ENCODE measurements at places on chromosomes 16 and 17.

DNA sequence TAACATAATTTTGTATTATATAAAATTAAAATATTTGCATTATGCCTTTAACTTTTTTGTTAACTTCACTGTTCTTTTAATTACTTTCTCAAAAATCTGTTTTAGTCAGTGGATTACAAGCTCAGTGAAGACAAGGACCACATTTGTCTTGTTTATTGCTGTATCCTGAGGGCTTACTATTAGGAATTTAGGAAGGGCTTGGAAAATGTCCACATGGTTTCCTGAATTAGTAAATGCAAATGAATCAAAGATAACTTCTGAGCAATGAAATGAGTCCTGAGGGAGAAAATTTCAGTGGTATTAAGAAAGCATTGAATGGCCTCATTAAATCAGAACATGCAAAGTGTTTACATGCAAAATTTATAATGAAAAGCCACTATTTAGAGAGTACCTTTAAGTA lies 1293.2 kb upstream of the GOT2 start:
- DNase-seq, result no peak

DNA sequence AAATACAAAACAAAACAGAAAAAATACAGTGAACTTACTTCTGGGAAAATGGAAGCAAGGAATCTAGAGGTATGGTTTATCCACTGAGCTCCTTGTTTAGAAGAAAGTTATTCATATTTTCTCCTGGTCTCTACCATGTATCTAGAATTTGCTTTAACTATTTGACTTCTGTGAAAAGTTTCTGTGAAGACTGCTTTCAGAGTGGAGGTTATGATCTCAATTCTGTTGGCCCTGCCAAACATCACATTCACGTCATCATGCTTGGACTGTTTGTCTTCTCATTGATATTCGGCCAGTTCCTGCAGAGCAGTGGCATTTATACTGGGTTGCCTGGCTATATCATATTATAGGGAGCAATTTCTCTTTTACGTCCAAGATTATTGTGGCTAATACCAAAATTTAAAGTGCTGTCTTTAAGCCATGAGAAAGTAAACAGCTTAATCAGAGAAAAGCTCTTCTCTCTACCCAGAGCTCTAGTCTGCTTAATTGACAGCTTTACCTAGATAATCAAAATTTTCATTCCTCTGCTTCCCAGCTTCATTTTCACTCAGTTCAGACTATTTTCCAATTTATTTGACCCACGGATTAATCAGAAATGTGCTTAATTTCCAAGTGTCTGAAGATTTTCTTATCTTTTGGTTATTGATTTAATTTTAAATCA lies at the start of gene ABCA8:
Gene ABCA8 (minus strand): TSS at position 212 of the 661 bp plus-strand sequence. CDS start 13,358 bp downstream, outside the sequence.
- DNase-seq, result no peak

- DNase-seq, result no peak
These were observed 8.1 kb downstream of the CHMP6 start for GRCh38 chr17:80999536-81000333.

DNA sequence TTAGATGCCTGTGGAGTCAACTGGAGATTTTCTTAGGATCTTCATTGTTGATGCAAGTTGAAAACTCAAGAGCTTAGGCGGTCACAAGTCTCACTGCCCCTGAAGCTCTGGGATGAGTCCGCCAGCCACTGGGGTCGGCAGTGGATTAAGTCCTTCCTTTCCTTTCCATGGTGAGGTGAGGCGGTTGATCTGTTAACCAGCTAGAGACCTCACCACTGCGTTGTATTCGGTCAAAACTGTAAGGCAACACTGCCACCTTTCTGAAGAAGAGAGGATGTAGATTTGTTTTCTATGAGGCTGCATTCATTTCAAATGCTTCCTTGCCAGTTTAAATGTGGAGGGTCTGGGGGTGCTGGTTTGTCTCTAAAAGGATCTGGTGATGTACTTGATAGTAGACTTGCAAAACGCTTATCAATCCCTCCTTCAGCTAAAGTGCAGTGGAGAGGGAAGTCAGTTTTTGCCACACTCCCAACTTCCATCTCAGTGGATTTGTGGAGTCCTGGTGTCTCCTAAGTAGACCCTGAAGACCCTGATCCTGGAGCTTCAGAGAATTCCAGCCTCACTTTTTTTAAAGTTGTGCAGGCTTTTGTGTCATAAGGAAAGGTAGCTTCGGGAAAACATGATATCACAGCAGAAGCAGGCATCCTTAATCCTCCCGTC lies 1.7 kb downstream of the MYOCD start:
- DNase-seq, result no peak

DNA sequence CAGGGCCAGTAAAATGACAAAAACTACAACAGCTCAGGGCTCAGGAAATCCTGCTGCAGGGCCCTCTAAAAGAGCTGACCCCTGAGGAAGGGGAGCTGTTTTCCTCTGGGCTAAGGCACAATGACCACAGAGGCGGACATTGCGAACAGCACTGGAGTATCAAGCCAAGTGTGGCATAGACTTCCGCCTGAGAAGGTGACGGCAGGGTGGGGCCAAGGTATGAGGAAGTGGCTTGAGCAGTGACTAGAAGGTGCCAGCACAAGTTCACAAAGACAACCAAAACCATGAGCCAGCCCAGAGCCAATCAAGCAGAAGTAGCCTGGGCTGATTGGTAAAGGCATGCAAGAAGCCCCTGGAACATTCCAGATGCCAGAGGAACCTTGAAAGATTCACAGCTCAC lies 13.9 kb downstream of the ERN2 start:
- DNase-seq, result no peak

DNA sequence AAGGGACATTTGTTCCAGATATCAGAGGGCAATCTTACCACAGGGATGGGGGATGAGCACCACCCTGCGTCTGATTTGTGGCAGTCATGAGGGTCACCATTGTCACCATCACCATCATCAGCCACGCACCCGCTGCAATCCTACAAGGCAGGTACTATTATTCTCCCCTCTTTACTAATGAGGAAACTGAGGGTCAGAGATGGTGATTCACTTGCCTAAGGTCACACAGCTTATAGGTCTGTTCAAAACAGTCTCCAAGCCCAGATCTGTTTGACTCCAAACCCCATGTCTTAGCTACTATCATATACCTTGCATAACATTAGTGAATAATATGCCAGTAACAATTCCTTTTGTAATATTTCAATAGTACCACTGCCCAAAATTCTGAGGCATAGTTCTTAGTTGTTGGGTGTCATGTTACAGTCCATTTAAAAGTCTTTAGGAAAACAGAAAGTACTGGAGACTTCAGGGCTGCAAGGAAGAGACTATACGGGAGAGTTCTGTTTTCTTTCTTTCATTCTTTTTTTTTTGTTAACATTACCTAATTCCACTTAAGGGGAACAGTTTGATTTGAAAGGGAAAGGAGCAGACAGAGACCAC lies 166.4 kb downstream of the C16orf95 start:
- no peak for DNase-seq

DNA sequence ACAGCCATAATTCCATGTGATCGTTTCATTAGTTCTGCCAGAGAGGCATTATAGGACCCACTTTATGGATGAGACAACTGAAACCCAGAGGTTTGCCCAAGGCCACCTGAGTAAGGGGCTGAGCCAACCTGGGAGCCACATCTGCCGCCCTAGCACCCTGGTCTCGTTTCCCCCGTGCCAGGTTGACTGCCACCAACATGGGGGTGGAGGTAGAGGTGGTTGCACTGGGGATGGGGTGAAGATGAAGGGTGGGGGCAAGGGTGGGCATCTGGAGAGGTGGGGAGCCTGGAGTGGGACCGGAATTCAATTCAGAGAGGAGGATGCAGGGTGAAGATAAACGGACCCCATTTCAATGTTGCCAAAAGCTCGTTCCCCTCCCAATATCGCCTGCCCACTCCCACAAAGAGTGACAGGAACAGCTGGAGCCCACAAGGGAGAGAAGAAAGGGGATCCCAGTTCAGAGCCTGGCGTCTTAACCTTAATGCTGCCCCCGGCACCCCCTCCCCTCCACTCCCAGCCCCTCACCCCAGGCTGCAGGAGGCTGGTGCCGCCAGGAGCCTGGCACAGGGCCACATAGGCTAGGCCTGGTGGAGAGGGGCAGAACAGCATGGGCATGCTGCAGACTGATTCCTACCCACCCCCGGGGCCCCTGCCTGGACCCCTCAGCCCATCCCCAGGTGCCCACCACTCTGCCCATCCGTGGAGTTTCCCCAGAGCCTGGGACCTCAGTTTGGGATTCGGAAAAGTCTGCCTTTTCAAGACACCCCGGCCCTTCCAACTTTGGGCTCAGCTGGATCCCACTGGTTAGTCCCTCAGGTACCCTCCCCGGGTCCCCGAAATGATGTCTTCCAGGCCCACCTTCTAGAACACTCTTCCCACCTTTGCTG lies 29.6 kb downstream of the NGFR start:
- DNase-seq, result no peak

GRCh38 chr16:66365651-66366050 lies 840 bp upstream of the CDH5 start:
- DNase-seq, result no peak

- DNase-seq, result no peak
These were observed 776.7 kb downstream of the CDH11 start for GRCh38 chr16:64345142-64345541.

DNA sequence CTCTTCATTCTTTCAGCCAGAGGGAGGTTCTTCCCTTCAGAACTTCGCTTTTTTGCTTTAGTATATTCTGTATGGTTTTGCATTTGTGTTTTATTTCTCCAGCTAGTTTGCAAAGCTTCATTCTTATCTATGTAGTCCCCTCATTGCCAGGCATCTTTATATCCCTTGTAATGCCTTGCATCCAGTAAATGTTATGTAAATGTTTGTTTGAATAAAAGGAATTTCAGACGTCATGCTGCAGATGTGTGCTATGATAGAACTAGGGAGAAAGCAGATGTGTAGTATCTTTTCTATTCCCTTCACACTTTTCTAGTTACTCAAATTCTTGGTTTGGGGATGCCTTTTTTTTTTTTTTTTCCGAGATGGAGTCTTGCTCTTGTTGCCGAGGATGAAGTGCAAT lies 62.6 kb upstream of the RASL10B start:
- DNase-seq, result no peak

GRCh38 chr16:4403133-4403949 lies 13.1 kb downstream of the CORO7 start:
- DNase-seq, result no peak

DNA sequence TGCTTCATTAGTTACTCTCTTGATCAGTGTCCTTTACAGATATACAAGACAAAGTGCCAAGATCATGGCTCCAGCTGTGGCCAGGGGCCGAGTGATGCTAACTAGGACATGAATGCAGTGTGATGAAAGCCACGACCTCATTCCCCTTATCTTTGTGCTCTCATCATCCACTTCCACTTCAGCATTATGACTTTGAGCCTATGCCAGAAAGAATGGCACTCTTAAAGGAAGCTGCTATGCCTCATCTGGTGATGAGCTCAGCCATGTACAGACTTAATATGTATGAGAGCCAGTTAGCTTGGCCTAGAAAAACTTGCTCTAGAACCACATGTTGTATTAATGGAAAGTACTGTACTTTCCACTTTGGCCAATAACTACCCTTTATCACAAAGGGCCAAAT lies 179.1 kb downstream of the TOX3 start:
- DNase-seq, result peak; percentile 49

DNA sequence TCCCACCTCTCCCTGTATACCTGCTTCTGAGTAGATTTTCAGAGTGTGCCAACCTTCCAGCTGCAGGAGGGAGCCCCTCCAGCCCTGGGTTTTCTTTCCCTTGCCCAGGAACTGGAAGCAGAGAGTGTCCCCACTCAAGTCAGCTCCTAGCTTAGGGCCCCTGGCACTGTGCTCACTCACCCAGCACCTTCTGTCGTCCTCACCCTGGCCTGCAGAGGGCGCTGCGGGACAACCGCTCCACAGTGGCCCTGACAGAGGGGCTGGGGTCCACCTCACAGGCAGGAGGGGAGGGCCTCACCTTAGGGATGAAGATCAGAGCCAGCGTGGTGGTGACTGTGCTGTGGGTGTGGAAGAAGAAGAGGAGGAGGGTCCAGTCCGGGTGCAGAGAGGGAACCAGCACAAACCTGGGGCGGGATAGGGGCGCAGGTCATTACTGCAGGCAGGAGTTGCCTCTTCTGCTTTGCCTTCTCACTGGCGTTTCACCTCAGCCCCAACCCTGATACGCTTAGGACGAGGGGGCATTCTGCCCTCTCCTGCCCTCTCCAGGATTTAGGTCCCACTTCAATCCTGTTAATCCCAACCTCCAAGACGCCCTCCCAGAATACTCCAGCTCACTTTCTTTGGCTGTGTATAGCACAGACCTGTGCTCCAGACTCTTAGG lies 10.0 kb downstream of the GPR179 start:
- peak; percentile 4 for DNase-seq

DNA sequence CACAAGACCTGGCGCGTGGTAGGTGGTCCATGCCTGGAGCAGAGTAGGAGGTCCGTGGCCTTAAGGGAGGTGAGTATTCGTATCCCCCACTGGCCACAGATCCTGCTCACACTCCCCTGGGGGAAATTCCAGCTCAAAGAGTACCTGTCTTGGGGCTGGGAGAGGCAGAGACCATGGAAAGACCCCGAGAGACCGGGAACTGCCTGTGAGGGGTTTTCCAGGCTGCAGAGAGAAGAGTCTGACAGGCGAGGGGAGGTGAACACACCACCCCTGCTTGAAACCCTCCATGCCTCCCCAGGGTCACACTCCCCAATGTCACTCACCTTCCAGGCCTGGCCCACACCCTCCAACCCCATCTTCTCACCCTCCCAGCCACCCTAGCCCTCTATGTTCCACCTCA lies 12.6 kb upstream of the SNN start:
- DNase-seq, result no peak

- DNase-seq, result no peak
These were observed 58.2 kb upstream of the HAPSTR1 start for GRCh38 chr16:9033125-9033830.

GRCh38 chr16:48384520-48385252 lies 527 bp downstream of the SIAH1 start:
- DNase-seq, result peak; percentile 72

GRCh38 chr17:39002991-39003715 lies 36.0 kb upstream of the FBXO47 start:
- no peak for DNase-seq

GRCh38 chr17:9169116-9169515 lies 147.8 kb downstream of the NTN1 start:
- DNase-seq, result no peak

GRCh38 chr17:19431691-19432090 lies 20.7 kb downstream of the RNF112 start:
- no peak for DNase-seq

- DNase-seq, result peak; percentile 40
These were observed 103.2 kb upstream of the SDK2 start for GRCh38 chr17:73747221-73748002.

DNA sequence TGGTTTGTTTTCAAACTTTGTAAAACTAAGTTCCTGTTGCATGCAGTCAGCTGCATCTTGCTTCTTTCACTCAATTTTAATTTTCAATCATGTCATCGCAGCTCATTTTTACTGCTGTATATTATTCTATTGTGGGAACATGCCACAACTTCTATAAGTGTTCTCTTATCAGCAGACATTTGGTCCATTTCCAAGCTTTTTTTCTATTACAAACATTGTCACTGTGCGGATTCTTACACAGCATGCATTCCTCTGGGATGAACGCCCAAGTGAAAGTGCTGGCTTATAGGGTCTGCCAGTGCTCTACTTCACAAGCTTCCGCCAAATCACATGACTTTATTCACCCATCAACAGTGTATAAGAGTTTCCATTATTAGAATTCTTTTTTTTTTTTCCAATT lies 22.7 kb downstream of the GINS3 start:
- no peak for DNase-seq

- no peak for DNase-seq
These were observed 60.1 kb downstream of the AIPL1 start for GRCh38 chr17:6374761-6375312.

GRCh38 chr17:59454633-59455105 lies 110.7 kb upstream of the DHX40 start:
- no peak for DNase-seq

Measured in NCI-H1105 treated with DMSO at 0.1 percent for 48 hours (cell line).